ENCODE measurements at places on chromosomes 11 and 22.

- DNase-seq, result no peak
These were observed 85.8 kb upstream of the RTL6 start for GRCh38 chr22:44583854-44584253.

GRCh38 chr22:44426981-44427380 lies 71.1 kb downstream of the RTL6 start:
- no peak for DNase-seq

DNA sequence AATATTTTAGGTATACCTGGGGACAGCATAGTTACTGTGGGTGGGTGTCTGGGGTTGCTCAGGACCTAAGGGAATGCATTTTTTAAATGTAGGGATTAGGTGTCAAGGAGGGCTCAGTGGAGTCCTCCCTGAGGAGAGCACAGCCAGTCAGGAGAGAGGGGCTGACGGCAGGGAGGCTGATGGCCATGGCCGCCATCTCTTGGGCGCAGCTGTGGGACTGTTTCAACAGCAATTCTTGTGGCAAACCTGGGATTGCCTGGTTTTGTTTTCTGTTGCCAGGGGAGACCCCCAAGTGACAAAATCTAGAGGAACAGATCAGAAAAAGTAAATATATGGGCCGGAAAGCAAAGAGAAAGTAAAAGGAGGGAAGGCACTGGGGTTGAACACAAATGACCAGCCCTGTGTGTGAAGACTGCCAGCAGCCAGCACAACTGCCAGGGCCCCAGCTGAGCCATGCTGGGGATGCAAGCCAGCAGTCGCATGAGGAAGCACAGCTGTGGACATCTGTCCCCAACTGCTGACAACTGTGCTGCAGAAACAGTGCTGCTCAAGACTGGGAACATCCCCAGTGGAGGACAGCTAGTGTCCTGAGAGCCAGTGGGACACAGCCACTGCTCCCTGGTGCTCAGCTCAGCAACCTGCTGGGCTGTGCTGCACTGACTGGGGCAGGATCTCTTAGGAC lies 10.5 kb downstream of the MIF start:
- peak; percentile 74 for DNase-seq

DNA sequence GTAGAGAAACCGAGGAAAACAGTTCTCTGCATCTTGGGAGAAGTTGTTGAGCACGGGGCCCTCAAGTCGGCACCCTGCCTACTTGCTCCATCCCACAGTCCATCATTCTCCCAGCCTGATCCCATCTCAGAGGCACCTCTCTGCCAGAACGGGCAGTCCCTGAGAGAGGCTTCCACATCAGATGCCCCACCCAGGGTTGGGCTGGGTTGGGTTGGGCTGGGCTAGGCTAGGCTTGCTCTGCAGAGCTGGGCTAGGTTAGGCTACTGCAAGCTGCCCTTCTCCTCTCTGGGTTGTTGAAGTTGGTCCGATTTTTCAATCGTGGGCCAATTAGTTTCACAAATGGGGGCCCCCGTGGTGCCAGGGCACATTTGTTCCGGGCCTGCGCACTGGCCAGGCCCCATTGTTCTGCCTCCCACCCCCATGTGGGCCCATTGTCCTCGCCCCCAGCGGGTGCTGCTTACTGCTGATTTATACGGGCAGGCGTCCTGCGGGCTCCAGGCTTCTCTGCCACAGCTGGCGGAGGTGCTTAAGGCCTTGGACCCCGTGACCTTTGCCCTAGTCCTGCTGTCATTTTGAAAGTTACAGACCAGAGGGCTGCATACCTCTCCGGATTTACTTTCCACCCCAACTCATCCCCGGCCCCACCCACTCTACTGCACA lies 63.7 kb upstream of the NNMT start:
- DNase-seq, result no peak

- DNase-seq, result no peak
These were observed 41.3 kb downstream of the POU2F3 start for GRCh38 chr11:120281143-120281795.

- no peak for DNase-seq
These were observed 40.3 kb upstream of the ATXN10 start for GRCh38 chr22:45631140-45631840.

DNA sequence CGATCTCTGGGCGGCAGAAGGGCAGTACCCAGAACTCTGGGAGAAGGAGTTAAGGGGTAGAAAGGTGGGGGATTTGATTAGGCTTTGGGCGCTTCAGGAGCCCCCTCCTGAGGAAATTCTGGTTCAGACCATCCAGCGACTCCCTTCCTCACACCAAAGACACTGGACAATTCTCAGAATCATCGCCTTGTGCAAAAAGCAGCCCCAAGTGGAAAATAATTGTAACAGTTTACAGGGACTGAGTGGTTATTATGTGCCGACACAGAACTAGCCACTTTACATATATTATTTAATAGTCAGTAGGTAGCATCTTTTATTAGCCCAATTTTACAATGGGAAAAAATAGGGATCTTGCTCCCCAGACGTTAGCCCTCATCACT lies 662 bp upstream of the TRIM3 start:
- no peak for DNase-seq

DNA sequence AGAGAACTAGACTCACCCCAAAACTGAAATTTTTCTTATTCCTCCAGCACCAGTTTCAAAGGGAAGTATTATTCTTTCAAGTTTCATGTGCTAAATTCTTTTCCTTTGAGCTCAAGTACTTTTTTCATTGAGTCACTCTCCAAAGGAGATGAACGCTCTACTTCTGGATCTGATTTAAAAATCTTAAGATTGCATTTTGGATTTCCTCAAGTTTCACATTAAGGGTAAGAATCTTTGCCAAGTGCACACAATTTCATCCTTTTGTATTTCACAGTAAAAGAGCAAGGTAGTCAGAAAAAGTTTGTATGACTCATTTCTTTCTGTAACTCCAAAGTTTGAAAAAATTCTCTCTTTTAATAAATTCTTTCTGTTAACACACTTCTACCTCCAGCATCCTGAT lies 435.5 kb downstream of the RAB38 start:
- DNase-seq, result no peak

GRCh38 chr11:12673601-12673923 lies 659 bp upstream of the TEAD1 start:
- no peak for DNase-seq

GRCh38 chr11:130510407-130511006 lies 62.1 kb downstream of the ADAMTS15 start:
- DNase-seq, result no peak

DNA sequence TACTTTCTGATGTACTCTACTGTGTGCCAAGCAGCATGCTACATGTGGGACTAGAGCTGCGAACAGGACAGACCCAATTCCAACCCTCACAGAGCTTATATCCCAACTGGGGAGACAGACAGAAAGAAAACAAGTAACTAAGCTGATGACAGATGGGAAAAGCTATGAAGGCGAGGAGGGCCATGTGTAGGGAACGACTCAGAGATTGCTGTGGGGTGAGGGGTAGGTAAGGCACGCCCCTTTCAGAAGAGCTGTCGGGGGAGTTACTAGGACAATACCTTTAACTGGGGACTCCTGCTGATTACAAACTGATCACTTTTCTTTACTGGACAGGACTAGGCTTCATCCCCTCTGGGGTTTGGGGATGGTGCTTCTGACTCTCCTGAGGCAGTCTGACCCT lies 48.9 kb downstream of the ST3GAL4 start:
- DNase-seq, result no peak

- no peak for DNase-seq
These were observed 1.4 kb upstream of the NR1H3 start for GRCh38 chr11:47256374-47256773.

DNA sequence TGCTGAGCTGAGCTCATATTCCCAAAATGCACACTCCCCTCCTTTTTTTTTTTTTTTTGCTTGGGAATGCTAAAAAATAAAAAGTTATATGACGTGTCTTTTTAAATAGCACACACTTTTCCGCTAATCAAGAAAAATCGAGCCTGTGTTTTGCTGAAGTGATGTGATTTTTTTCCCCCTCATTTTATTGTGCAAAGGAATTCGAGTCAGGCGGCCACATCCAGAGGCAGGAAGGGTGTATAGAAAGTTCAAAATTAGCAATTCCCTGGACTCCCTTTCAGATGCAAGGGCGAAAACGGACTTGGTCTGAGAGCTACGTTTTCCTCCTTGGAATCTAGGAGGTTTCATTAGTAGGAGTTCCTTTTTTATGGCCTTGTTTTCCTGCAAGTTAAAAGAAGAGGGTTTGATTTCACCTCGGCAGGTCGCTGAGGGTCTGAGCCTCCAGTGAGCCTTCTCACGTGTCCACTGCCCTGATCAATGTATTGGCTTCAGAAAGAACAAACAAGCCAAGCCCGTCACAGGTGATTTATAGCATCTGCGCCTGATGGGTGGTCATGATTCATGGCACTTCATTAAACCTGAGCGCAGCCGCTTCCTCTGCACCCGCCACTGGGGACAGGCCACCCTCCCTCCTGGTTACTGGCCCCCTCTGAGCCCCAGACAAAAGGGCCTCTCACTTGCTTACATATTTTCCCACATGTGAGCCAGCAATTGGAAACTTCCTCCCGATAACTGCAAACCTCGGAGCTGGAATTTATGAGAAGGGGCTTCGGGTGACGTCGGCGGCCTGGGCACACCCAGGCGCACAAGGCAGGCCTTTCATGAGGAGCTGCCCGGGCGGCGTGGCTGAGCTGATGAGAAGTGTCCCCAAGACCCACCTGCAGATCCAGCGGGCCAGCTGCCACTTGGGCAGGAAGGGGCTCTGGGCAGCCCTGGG lies 64.4 kb upstream of the LINC01488 start:
- DNase-seq, result no peak

GRCh38 chr11:8267831-8268529 lies 4.3 kb upstream of the LMO1 start:
- no peak for DNase-seq

GRCh38 chr11:45431046-45432018 lies 145.2 kb upstream of the SYT13 start:
- no peak for DNase-seq

Data from substantia nigra (tissue), 51 donors.